ENCODE measurements at places on chromosomes 12 and 14.
A peak's percentile ranks its signal among the peaks of the same experiment; 100 is the strongest.

DNA sequence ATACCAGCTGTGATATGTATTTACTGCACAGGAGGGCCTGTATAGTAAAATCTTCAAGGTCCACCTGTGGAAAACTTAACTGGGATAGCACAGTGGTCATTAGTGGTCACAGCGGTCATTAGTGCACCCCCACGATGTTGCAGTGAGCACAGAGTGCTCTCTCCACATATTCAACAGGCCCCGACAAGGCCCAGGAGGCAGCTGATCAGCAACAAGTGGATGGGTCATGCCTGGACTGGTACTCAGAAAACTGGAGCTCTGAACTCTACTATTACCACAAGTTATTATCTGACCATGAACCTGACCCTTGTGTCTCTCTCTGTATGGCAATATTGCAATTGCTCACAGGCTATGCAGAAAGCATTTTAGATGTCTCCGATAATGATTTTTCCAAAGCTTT lies 129.5 kb downstream of the SLC35F4 start:
- DNase-seq = no peak
- H3K4me1 ChIP-seq = peaks cover 29% of the 10 kb centered on the region
- no peaks in the 10 kb centered on the region for H3K36me3 ChIP-seq

DNA sequence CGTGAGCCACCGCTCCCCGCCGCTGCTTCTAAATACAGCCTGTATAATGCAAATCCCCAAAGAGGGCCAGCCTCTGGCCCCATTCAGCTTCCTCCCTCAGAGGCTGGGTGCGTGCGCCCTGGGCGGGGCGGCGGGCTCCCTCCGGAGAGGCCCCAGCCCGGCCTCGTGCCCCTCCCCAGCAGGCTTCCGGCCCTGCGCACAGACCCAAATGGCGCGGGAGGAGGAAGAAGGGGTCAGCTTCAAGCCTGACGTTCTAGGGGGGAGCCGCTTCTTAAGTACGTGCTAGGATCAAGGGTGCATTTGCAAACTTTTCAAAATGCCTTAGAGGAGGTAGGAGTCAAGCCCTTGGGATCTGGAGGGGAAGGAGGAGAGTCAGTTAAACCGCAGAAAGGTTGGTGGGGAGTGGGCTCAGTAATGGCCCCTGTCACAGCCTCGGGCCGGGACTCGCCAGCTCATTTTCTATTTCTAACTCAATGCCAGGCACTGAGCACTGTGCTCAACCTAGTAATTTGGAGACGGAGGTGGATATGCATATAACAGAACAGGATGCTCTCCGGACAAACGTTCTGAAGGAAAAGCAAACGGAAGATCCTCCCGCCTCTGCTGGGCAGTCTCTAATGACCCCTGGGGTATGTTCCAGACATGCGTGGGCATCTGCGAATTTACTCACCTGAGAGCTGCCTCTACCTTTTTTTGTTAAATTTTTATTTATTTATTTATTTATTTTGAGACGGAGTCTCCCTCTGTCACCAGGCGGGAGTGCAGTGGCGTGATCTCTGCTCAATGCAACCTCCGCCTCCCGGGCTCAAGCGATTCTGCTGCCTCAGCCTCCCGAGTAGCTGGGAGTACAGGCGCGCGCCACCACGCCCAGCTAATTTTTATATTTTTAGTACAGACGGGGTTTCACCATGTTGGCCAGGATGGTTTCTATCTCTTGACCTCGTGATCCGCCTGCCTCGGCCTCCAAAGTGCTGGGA lies 32.3 kb downstream of the NINJ2 start:
- H3K36me3 ChIP-seq = no peaks in the 10 kb centered on the region
- H3K27ac ChIP-seq = peak overlapping the region; percentile 89
- no peaks in the 10 kb centered on the region for H3K27me3 ChIP-seq
- no peak overlapping the region for H3K4me3 ChIP-seq
- H3K4me1 ChIP-seq = peaks cover 28% of the 10 kb centered on the region

DNA sequence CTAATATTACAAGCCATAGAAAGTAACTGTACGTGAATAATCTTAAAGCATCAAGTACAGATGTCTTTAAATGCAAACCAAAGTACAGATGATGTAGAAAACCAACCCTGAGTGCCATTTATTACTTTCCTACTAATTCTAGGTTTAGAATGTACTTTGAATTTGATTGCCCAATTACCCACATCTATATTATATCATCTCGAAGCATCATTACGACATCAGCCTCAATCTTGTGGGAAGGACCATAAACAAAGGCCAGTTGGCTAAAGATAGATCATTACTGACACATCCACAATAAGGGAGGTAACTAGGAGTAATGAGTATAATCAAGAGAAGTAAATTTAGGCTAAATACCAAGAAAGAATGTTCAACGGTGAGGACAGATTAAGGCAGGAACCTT lies 478.9 kb downstream of the BCAT1 start:
- no peak for DNase-seq
- H3K27me3 ChIP-seq = no peaks in the 10 kb centered on the region
- no peak overlapping the region for H3K27ac ChIP-seq
- H3K4me3 ChIP-seq = no peak overlapping the region
- no peaks in the 10 kb centered on the region for H3K4me1 ChIP-seq
- H3K36me3 ChIP-seq = no peaks in the 10 kb centered on the region

DNA sequence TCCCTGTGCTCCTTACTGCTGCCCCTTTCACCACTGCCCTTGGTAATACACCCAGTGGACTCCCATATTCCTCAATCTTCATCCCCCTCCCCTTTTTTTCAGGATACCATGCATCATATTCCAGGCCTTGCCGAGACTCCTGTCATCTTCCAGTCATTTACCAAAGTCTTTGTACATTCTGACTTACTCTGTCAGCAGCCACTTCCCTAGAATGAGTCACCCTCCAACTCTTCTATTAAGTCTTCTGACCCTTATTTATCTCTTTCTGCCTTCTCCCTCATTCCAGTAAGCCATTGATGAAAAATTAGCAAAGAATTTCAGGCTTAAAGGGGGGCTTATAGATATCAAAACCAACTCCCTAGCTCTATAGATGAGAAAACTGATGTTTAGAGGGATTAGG lies 128.0 kb downstream of the STXBP6 start:
- no peak for DNase-seq
- no peaks in the 10 kb centered on the region for H3K36me3 ChIP-seq
- H3K4me3 ChIP-seq = no peak overlapping the region
- no peaks in the 10 kb centered on the region for H3K27me3 ChIP-seq

DNA sequence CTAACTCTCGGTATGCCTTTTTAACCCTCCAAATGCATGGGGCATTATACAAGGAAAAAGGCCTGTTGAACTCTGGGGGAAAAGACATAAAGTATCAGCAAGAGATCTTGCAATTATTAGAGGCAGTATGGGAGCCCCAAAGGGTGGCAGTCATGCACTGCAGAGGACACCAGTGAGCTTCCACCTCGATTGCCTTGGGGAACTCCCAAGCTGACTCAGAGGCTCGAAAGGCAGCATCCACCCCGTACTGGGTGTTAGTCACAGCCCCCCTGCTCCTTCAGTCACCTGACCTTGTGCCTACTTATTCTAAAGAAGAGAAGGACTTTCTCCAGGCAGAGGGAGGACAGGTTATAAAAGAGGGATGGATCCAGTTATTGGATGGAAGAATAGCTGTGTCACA lies 781.4 kb upstream of the TMEM132C start:
- no peak overlapping the region for H3K4me3 ChIP-seq
- no peak for DNase-seq
- no peaks in the 10 kb centered on the region for H3K36me3 ChIP-seq
- peaks cover 2% of the 10 kb centered on the region for H3K27me3 ChIP-seq
- no peaks in the 10 kb centered on the region for H3K4me1 ChIP-seq

DNA sequence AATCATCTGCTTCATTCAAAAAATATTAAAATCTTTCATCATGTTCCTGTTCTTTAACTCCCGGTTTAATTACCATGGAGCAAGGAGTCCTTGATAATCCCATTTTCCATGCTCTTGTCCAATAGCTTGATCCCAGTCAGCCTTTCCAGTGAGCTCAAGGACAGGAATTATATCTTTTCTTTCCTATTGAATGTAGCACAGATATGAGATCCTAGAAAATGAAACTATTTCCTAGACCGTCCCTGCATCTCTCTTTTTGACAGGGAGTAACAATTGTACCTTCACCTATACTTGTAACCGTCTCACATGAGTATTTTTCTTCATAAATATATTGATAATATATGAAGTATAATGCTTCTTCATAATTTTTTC lies 35.6 kb downstream of the PIK3C2G start:
- H3K36me3 ChIP-seq = peaks cover 23% of the 10 kb centered on the region
- DNase-seq = no peak
- H3K4me1 ChIP-seq = peaks cover 7% of the 10 kb centered on the region
- H3K27ac ChIP-seq = no peak overlapping the region
- H3K27me3 ChIP-seq = no peaks in the 10 kb centered on the region

GRCh38 chr12:41190338-41190737 lies 2.2 kb downstream of the PDZRN4 start:
- H3K4me1 ChIP-seq = peaks cover 19% of the 10 kb centered on the region
- H3K4me3 ChIP-seq = peak overlapping the region; percentile 70
- DNase-seq = no peak
- no peak overlapping the region for H3K27ac ChIP-seq
- H3K36me3 ChIP-seq = no peaks in the 10 kb centered on the region

GRCh38 chr12:6618483-6619225 lies 11.5 kb upstream of the CHD4 start:
- no peak for DNase-seq
- peaks cover 17% of the 10 kb centered on the region for H3K27me3 ChIP-seq
- peaks cover 16% of the 10 kb centered on the region for H3K4me1 ChIP-seq
- H3K4me3 ChIP-seq = no peak overlapping the region
- peak overlapping the region; percentile 77 for H3K27ac ChIP-seq

- H3K4me1 ChIP-seq = peaks cover 3% of the 10 kb centered on the region
- no peak for DNase-seq
- peak overlapping the region; percentile 56 for H3K4me3 ChIP-seq
- H3K27me3 ChIP-seq = peaks cover 82% of the 10 kb centered on the region
Measured at GRCh38 chr12:57632073-57632957, 686 bp downstream of the B4GALNT1 start.

DNA sequence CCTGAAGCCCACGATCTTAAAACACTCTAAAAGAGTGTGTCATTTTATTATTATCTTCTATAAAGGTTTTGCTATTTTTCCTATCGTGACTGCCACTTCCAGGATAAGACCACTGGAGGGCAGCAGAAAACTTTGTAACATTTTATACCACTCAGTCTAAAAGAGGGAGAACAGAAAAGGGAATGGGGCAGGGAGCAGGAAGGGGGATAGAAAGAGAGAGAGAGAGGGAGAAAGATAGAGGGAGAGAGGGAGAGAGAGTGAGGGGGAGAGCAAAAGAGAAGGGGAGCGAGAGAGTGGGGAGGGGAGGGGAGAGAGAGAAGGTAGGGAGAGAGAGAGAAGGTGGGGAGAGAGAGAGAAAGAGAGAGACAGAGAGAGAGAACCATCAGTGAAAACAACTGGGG lies 2.0 kb upstream of the ART4 start:
- DNase-seq = no peak
- H3K4me1 ChIP-seq = peaks cover 74% of the 10 kb centered on the region
- no peaks in the 10 kb centered on the region for H3K36me3 ChIP-seq
- no peaks in the 10 kb centered on the region for H3K27me3 ChIP-seq
- peak overlapping the region; percentile 65 for H3K27ac ChIP-seq

GRCh38 chr12:62737188-62737587 lies 197.8 kb downstream of the PPM1H start:
- H3K27ac ChIP-seq = peak overlapping the region; percentile 32
- no peaks in the 10 kb centered on the region for H3K36me3 ChIP-seq
- no peak for DNase-seq

DNA sequence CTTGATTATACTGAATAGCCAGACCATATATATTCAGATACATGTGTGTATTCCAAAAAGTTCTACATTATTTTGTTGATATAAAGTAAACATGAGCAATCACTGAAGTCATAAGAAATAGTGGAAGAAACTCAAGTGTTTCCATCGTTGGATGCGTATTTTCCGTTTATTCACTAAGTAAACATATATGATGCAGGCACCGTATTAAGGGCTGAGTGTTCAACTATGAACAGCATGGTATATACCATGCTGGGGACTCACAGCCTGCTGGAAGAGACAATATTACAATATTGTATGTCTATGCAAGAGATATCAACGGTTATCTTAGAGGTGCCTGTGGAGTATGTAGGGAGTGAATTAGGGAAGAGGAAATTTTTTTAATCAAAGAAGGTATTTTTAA lies 1.2 kb downstream of the PYROXD1 start:
- peak overlapping the region; percentile 99 for H3K27ac ChIP-seq
- H3K4me1 ChIP-seq = peaks cover 23% of the 10 kb centered on the region
- no peak for DNase-seq
- peak overlapping the region; percentile 92 for H3K4me3 ChIP-seq
- peaks cover 5% of the 10 kb centered on the region for H3K36me3 ChIP-seq
